ENCODE measurements at places on chromosomes 1 and 21.
A peak's percentile ranks its signal among the peaks of the same experiment; 100 is the strongest.

DNA sequence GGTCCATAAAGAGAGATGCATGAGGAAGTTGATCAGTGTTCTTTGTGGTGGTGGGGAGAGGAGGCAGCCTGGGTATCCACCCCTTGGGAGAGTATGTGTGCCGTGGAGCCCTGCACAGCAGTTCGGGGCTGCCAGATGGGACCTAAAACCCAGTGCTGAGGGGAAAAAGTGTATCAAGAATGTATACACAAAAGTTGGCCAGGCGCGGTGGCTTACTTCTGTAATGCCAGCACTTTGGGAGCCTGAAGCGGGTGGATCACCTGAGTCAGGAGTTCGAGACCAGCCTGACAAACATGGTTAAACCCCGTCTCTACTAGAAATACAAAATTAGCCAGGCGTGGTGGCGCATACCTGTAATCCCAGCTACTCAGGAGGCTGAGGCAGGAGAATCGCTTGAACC lies 4.1 kb upstream of the TTC4 start:
- DNase-seq = no peak

DNA sequence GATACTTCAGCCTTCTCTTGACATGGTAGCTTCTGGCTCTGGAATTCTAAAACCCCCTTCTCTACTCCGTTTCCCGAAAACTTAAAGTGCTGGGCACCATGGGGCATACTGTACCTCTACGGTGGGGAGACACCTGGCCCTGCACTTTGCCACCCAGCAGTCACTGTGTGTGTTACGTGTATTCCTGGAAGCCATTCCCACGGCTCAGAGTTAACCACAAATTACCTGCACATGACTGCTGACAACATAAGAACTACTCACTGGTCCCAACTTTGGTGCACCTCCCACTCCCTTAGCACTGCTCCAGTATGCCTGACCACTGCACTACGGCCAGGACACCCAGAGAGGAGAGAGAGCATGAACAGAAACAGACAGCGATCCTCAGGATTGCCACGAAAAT lies 29.4 kb upstream of the TMPRSS2 start:
- no peak for DNase-seq

- DNase-seq = no peak
Measured at GRCh38 chr1:20666804-20667203, 5.6 kb upstream of the DDOST start.

DNA sequence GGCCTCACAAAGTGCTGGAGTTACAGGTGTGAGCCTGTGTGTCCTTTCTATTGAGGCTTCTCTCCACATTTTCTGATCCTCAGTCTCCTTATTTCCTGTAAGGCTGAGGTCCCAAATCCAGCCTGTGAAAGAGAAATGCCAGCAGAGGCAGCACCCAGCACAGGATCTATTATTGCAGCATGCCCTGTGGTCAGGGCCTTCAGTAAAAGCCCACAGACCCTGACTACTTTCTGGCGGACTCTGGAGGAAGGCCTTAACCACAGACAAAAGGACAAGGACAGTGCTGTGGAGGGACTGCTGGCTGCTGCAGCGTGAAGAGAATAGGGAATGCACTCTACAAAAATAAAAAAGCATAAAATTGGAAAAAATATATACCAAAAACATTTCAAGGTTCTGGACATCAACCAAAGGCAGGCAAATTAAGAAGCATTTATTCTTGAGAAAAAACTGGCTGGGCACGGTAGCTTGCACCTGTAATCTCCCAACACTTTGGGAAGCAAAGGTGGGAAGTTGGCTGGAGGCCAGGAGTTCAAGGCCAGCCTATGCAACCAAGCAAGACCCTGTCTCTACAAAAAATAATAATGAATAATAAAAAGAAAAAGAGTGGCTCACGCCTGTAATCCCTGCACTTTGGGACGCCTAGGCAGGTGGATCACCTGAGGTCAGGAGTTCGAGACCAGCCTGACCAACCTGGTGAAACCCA lies 9.4 kb upstream of the PGD start:
- no peak for DNase-seq

- no peak for DNase-seq
Measured at GRCh38 chr1:45660336-45660735, 26.0 kb downstream of the GPBP1L1 start.

- no peak for DNase-seq
Measured at GRCh38 chr1:211601982-211602670, 23.2 kb upstream of the SLC30A1 start.

- no peak for DNase-seq
Measured at GRCh38 chr1:19495799-19496526, 10.6 kb upstream of the CAPZB start.

DNA sequence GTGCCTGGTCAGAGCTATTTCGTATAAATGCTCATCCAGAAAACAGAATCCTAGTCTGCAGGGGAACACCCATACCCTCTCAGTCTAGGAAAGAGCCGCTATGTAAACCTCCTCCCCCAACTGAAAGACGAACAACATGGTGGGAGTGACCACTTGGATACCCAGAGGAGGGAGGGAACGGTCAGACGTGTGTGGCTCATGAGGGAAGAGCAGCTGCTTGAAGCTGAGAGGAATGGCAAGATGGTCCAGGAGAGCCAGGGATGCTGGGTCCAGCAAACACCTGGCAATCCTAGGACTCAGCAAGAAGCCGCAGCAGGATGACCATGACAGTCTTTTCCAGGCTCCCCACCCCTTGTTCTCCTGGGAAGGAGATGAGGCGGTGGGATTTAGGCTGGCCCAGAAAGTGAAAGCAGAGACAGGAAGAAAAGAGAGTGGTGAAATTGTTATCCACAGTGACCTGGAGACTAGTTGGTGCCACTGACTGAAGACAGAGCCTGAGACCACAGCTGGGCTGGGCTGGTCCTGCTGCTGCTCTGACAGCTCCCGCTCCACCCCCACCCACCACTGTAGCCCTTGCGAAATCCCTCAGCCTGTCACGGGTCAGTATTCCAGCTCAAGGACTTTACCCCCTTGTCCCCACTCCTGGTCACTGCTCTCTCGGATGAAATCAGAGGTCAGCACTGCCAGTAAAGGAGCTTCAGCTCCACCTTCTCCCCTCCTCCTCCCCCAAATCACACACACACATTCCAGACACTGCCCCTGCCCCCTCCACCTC lies 3.6 kb downstream of the CERS2 start:
- no peak for DNase-seq

GRCh38 chr21:35368326-35368725 lies 319.2 kb upstream of the RUNX1 start:
- no peak for DNase-seq

DNA sequence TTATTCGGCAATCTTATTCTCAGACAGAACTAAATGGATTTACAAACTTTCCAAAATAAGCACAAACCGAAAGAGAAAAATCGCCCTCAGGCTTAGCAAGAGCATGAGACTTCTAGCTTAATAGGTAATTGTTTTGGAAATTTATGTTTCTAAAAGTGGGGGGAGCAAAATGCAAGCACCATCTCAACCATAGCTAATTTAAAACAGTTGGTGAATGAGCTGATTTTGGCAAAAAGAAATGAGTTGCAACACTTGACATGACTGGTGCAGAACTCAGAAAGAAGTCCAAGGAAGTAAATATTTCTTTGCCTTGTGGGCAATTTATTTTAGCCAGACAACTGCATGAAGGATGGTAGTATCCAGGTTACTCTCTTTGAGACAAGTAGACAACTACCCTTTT lies 71.5 kb upstream of the PTGFR start:
- DNase-seq = no peak

- DNase-seq = peak; percentile 57
Measured at GRCh38 chr1:41898191-41898713, 20.5 kb downstream of the HIVEP3 start.

DNA sequence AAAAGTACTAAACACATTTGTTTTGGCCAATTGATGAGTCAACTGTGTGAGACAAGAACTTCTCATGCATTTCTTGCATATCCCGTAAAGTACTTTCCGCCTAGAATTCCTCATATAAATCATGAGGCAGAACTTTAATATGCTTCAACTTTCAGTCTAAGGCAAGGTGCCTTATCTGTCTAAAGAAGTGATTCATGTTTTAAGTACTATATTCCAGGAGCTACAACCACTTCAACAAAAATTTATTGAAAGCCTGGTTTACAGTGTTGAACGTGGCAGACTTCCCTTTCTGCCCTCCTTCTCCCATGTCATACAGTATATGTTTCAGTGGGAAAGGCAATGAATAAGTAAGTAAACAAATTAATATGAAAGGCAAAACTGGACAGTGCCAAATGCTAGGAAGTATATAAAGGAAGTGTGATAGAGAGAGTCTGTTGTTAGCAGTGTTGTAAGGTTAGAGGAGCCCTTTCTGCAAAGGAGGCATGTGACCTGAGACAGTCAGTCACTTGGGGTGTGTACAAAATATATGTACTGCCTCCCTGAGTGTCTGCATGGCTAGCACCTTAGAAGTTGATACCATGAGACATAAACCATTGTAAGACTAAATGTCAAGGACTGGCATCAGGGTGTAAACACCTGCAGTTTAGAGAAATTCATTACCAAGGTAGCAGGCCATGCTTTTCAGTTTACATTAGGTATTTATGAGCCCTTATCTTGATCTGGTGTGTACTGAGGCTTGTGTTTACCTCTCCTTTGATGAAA lies 362.2 kb downstream of the SRGAP2C start:
- DNase-seq = no peak

DNA sequence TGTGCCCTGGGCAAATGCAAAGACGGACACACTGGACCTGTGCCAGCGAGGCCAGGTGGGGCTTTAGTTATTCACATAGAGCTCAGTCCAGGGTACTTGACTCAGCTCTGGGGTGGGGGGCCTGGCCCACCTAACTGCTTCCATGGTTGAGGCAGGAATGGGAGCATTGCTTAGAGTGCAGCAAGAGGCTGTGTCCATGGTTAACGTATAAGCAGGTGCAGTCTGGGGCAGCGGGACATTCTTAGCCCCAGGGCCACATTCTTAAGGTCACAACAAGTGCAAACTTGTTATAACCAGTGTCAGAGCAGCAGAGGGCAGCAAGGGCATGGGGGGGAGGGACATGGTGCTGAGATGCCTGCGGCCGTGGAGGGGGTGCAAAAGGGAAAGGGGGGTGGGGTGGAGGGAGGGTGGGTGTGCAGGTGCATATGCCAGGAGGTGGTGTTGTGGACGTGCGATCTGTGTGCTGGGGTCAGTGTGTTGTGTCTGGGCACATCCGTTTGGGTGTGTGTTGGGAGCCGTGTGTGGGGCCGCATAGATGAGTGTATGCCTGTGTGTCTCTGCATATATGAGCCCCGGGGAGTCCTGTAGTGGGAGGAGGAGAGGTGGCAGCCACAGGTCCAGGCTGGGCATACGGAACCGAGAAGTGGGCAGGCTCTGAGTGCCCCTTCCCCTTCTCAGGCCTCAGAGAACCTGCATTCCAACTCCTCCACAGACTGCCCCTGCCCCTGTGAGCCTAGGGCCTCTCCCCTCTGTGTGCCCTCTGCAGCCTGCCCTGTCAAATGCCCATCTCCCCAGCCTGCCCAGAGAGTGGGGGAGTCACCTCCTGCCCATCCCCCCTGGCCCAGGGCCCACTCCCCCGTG lies 8.4 kb downstream of the KCNJ10 start:
- DNase-seq = no peak

- DNase-seq = no peak
Measured at GRCh38 chr1:227928811-227929375, 18.8 kb downstream of the WNT9A start.

- DNase-seq = no peak
Measured at GRCh38 chr1:183388735-183389134, 29.4 kb downstream of the NMNAT2 start.

All from activated T-cell treated with anti-CD3 and anti-CD28 coated beads, Interleukin-2, amount 50 U/mL, for 4 hours (primary cell).